ENCODE measurements at places on chromosomes 4 and X. TPM values are rescaled to one million over a fixed set of nuclear protein-coding genes. Genes with fewer than 3 reads are reported as not detected.
A peak's percentile ranks its signal among the peaks of the same experiment; 100 is the strongest.

The TENM3 gene
- total RNA-seq = 3.5 TPM

DNA sequence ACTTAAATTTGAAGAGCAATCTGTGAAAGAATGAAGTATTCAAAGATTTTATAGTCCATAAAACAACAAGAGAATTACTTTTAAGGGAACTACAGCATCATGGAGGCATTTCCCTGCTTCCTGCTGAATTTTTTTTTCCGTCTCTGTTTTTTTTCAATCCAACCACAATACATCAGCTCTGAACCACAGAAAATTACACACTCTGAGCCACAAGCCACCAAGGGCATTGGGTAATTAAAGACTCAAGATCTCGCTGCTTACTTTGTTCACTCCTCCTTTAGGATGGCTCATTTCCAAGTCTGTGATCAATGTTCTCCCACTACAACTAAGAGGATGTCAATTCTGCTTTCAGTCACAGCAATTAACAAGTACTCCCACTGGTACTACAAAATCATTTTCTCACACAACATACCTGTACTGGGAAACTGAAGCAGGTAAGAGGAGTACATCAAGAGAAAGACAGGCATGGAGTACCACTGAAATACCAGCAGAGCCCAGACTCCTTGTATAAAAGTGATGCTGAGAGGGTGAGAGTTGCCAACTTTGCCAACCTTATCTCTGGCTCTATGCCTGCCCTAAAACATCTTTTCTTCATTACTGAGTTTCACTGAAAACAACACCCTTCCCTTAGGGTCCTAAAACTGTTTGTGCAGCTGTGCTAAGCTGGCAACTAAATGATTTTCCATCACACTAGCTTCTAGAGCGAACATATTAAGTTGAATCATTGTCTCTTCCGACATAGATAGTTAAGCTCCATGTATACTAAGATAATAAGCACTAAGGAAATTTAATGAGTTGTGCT is 105.8 kb upstream of the MAGEB18 start:
- no peak for DNase-seq

The POU3F4 gene
- not detected for total RNA-seq

The MAP9 gene
- 0.15 TPM for total RNA-seq

DNA sequence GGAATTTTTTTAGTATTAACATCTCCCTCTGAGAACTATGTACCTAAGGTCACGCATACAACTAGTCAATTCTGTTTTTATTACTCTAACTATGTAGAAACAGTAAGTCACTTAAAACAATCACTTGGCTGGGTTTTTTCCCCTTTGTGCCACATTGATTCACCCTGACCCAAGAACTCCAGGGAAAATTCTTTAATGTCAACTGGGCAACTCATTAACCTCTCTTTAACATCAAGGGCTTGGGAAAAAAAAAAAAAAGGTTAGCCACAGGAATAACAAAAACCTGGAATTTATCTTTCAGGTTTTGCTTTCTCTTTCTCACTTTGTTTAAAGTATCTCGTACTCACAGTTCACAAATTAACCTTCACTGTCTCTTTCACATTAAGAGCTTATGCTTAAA is 8.1 kb downstream of the RPL9 start:
- no peak for DNase-seq

GRCh38 chr4:168677063-168677462 is 180.2 kb downstream of the PALLD start:
- no peak for DNase-seq

DNA sequence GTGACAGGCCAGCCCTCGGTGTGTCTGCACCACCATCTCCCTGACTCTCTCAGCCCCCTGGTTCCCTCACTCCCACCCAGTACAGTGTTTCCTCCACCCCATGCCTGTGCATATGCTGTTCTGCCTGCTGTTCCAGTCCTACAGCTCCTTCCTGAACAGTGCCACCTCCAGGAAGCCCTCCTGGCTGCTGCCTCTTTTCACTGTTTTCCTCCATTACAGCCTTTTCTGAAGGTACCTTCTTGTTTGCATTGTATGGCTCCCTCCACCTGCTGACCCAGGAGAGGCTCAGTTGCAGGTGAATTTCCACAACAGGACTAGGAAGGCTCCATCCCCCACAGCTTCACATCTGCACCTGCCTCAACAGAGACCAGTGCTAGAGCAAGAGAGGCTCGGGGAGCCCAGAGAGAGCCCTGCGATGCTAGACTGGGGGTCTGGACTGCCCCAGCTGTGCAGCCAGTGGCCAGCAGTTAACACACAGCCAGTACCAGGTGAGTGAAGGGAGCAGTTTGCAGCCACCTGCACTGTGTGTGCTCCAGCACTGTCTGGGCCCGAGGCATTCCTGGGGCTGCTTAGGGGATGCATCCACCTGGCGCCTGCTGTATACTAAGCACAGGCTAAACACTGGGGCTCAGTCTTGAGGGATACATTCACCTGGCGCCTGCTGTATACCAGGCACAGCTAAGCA is 92.0 kb downstream of the ADRA2C start:
- DNase-seq = no peak

DNA sequence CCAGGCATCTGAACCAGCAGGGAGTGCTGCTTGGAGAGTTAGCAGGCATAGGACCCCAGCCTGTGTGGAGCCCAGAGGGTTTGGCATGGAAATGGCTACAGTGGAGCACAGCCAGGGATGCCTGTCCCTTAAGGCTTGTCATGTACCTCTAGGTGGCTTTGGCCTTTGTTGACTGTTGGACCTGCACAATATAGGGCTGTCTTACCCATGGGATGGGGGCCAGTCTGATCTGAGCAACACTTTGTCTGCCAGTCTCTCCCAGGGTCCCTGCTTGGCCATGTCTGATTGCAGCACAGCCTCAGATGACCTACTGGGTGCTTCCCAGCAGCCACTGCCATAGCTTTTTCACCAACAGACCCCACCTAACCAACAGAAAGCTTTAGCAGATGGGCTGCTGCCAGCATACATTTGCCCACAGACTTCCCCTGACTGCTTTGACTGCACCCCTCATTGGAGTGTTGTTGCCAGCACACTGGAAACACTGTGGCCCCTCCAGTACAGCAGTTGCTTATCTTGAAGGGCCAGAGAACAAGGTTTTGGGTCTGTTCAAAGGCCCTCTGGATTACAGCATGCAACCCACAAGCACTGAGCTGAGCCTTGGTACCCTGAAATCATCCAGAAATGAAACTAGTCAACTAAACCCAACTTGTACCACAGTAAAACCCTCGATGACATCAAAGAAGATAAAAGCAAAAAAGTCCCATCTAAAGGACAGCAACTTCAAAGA is 22.1 kb downstream of the ANAPC10 start:
- no peak for DNase-seq

DNA sequence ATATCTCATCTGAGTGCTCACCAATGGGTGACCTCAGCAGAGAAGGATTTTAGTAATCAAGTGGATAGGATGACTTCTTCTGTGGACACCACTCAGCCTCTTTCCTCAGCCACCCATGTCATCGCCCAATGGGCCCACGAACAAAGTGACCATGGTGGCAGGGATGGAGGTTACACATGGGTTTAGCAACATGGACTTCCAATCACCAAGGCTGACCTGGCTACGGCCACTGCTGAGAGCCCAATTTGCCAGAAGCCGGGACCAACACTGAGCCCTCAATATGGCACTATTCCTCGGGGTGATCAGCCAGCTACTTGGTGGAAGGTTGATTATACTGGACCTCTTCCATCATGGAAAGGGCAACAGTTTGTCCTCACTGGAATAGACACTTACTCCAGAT is 97.4 kb downstream of the LCORL start:
- no peak for DNase-seq

DNA sequence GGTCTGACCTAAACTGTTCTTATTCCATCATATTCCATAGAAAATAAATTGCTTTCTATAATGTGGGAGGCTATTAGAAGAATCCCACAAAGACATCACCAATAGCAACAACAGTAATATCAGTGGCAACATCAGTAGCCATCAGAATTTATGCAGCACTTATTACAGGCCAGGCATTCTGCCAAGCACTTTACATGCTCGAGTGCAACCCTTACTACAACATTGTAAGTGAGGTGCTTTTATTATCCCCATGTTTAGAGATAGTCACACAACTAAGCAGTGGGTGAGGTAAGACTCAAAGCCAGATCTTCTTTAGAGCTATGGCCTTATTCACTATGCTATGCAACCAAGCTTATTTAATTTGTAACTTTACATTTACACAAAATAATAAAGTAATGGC is 317.1 kb upstream of the BMP3 start:
- DNase-seq = no peak

DNA sequence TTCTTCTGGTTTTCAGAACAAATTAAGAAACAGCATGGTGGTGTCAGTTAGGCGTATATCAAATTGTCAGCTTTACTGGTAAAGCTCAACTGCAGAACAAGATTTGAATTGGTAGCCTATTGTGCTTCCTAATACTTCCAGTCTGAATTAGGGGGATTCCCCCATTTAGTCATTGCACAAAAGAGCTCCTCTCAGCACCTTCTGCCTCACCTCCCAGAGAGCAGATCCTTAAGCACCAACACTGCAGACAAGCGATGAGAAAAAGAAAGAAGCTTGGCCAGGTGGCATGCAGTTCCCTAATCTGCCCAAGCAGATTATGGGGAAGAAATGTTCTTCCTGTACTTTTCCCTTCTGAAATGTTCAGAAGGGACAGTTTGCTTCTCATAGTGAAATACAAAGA is 9.2 kb downstream of the MAP9 start:
- no peak for DNase-seq

GRCh38 chr4:123599061-123599919 is 202.7 kb downstream of the SPRY1 start:
- peak; percentile 31 for DNase-seq

The XPNPEP2 gene
- total RNA-seq = 1.7 TPM

DNA sequence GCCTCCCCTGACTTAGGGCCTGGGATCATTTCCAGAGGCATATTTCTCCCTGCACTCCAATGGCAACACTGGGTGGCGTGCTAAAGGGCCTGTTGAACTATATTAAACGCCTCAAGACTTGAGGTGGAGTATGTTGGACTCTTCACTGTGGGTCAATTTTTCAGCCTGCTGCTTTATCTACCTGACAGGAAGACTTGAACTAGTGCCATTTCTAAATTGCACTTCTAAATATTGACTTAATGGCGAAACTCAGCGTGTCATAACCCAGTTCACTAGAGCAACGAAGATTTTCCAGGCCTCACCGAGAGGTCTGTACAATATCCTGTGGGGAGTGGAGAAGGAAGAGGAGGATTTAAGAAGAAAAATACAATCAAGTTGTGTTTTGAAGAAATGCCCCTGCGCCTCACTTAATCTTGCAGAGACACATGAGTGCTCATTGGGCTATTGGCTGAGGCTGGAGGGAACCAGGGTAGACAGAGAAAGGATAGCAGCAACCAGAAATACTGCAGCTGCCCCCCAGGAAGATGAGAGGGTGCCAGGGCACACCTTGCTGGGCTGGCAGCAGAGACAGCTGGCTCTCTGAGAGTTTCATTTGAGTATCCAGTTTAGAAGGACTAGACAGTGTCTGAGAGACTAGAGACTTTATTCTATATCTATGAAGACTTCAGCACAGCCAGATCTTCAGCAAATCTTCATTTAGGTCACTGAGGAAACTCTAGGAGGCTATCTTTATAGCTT is 67.4 kb downstream of the ENPP6 start:
- DNase-seq = peak; percentile 28

Data from lower leg skin (tissue), 4 donors.